ENCODE measurements at places on chromosomes 5 and 9.
A peak's percentile ranks its signal among the peaks of the same experiment; 100 is the strongest.

DNA sequence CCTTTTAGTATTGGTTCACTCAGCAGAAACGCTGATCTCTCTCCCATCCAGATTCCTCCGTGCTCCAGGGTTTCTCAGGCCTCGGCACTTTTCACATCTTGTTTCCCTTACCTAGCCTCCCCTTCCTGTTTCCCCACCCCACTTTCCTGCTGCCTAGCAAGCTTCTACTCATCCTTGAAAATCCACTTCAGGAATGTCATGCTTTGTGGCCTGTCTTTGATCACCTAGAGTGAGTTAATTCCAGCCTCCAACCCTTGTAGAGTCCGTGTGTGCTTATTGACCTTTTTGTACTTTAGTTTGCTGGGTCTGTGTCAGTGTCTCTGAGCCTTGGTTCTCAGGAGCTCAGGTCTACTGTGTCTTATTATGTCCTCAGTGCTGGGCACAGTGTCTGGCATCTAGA, 116.6 kb downstream of the AOPEP start:
- no peak for DNase-seq

DNA sequence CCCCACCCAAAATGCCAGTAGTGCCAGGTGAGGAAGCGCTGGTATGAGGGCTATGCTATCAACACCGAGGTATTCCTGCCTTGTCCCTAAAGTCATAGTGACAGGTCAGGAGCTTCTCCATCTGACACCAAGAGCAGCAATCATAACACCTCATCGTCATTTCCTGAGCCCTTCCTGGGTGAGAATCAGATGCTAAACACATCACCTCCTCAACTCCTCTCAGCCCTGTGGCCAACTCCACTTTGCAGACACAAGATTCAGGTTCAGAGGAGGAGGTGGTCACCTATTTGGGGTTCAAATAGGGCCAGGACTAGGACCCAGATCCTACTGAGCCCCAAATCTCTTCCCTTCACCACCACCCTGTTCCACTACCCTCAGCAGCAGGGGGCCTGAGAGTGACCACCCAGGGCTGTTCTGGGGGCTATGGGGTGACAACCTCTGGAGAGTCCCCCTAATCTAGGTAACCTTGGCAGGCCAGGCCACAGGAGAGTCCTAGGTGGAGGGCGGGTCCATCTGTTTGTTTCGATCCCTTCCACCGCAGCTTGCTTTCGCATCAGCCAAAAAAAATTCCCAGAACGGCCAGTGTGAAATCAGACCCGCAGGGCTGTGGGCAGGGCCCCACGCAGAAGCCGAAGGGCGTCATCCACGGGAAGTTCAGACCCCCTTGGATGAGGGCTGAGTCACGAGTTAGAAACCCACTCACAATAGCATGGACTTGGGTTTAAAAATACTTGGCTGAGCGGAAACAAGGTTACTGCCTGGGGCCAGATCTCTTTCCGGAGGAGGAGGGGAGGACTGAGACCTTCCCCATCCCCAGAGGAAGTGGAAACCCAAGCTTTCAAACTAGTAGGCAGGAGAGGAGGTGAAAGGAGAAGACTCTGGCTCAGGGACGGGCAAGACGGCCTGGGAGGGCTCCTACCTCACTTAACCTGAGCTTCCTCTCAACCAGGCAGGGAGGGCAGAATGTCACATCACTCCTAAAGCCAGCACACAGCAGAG, 8.7 kb downstream of the STK10 start:
- DNase-seq: no peak

GRCh38 chr5:130868186-130868840, 296.7 kb downstream of the HINT1 start:
- DNase-seq: no peak

DNA sequence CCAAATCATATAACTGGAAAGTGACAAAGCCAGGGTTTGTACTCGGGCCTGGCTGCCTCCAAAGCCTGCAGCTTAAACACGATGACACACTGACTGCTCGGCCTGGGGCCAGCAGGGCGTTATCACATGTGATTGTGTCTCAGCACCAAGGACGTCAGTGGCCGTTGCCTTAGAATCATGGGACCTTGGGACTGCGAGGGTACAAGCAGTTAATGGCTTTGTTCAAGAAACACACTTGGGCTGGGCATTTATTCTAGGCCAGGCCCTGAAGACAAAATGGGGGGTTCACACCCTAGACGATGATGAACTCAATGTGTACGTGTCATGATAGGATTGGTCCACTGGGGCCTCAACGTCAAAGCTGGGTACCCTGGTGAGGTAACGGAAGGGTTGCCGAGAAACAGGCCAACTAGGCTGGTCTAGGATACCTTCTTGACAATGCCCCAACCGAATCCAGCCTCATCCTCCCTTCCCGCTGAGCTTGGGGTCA, 13.0 kb downstream of the SH3PXD2B start:
- DNase-seq: no peak

GRCh38 chr9:90095682-90096081, 490.9 kb downstream of the GADD45G start:
- DNase-seq: no peak

GRCh38 chr9:113772121-113772810, 103.8 kb upstream of the ZNF618 start:
- DNase-seq: no peak

- DNase-seq: no peak
Measured at GRCh38 chr5:3858524-3858923, 262.9 kb downstream of the IRX1 start.

- no peak for DNase-seq
Measured at GRCh38 chr5:98827161-98827560, 53.7 kb downstream of the RGMB start.

- no peak for DNase-seq
Measured at GRCh38 chr9:133978226-133978898, 13.8 kb downstream of the VAV2 start.

GRCh38 chr5:134103397-134103796, 11.1 kb upstream of the TCF7 start:
- DNase-seq: no peak

DNA sequence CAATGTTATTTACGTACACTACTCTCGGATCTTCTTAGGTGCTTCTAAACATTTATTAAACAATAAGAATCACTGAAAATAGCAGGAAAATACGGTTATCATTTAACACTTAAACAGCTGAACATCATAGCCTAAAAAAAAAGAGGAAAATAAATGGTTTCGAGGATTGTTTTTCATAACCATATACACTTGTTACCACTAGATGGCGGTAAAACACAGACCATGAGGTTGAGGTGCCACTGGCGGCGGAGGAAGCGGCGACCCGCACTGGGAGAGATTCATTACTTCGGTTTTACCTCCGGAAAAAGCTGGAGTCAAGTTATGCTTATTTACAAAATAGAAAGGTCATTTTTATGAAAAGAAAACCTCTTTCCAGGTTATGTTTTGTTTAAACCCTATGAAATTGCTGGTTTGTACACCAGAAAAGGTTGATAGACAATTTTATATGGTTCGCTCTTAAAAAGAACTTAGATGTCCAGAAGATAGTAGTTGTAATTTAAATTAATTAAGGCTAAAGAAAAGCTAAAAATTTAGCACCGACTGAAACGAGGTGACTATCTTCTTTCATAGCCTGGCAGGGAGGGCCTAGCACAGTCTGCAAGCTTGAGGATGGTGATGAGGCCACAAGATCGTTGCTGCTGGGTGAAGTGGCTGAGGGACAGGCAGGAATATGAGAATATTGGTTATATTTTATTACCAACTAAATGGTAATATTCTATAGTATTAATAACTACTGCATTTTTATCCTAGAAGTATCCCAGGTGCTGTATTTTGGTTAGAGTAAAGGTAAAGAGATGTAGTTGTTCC, 605.7 kb downstream of the RAB3C start:
- peak; percentile 43 for DNase-seq

DNA sequence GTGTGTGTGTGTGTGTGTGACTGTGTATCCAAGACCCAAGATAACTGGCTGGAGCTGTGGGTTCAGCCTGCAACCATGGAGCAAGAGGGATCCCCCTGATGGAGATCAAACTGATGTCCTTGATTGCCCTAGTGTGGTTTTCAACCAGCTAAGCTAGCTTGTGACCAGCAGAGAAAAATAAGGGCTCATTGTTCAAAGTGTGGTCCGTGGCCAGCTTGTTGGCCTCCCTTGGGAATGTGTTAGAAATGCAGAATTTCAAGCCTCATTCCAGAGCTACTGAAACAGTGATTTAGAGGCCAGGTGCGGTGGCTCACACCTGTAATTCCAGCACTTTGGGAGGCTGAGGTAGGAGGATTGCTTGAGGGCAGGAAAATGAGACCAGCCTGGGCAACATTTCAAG, 79.9 kb downstream of the ACER2 start:
- no peak for DNase-seq

DNA sequence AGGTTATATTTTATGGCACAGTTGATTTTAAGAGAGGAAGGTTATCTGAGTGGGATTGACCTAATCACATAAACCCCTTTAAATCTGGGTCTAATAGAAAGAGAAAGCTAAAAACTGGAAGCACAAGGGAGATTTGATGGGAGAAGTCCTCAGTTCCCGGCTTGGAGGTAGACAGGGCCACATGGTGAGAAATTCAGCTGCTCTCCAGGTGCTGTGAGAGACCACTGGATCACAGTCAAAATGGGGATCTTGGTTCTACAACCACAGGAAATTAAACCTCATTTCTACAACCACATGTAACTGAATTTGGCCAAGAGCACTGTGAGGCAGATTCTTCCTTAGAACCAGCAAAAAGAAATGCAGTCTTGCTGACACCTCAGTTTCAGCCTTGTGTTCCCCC, 2352.7 kb downstream of the MAT2B start:
- no peak for DNase-seq

DNA sequence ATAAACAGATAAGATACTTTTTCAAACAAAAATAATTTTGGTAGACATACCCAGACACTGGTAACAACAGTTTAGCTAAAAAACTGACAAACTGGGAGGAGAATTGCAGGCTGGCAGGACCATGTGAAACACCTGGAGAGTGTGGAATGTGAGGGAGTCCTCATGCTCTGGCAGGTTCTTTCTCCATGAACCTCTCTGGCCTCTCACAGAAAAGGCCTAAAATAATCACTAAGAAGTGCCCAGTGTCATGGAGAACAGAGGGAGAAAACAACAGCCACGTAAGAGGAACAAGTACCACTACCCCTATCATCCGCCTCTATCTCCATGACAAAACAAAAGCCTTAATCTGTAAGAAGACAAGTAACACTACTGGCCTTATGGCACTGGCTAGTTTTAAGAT, 1227.5 kb upstream of the CDH9 start:
- DNase-seq: no peak

GRCh38 chr9:13410566-13411031, 131.1 kb upstream of the MPDZ start:
- DNase-seq: no peak

DNA sequence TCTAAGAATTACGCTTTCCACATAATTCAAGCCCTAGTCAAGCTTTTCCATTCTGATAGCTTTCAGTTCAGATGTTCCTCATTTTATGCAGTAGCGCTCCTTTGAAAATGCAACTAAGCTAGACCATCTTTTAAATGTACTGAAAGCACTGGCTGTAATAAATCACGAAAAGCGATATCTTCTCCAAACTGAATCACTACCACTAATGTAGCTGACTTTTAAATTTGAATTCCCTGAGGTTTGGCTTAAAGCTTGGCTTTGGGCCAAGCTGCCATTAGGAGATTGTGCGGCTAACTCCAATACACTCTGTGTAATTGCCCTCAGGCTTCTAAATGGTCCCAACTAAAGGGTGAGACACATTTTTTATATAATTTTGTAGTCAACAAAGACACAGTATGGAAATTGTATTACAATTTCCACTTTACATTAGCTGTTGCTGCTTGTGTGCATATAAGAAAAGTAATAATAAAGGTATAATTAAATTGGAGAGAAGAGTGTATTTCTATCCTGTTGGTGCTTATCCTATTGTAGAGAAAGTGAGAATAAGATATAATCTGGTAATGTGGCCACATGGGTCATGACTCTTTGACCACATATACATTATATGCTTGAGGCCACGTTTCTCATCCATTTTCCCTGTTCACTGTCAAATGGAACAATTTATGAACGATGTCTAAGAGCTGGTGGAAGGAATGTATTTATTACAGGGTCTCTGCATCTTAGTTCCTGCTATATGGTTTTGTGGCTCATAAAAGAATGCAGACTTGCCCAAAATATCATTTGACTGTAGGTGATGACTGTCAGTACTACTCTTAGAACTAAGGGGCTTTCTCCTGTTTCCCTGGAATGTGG, 118.7 kb upstream of the TAF11L2 start:
- DNase-seq: no peak

GRCh38 chr9:89558948-89559347, 45.9 kb upstream of the GADD45G start:
- DNase-seq: no peak

DNA sequence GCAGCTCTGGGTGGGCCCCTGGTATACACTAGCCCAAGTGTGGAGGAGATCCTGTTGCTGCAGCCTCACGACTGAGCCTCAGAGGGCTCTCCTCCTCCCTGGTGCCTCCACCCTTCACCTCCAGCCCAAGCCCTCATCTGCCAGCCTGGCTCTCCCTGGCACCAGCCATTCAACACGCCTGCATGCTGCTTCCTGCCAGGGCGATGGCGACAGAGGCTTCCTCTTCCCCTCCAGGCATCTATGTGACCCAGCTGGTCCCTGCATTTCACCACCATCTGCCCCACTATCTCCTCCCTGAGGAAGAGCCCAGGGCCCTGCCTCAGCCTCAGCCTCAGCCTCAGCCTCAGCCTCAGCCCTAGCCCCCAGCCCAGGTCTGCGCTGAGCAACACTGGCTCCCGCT, 54.8 kb upstream of the ANGPTL2 start:
- DNase-seq: no peak

DNA sequence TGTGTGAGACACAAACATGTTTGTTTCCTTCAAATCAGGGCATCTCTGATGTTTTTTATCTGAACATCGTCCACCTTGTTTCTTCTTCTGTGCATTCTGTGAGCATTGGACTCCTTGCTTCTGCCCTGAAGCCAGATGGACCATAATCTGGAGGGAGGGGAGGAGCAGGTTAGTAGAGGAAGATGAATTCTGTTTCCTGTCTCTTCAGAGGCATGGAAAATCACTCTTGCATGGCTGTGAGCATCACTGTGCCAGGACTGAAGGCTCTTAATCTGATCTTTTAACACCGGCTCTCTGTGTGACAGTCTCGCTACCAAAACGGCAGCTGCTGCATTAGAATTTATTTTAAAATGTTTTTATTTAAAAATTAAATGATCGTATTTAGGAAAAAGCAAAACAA, 43.3 kb downstream of the TLE4 start:
- no peak for DNase-seq

- no peak for DNase-seq
Measured at GRCh38 chr9:81394881-81395675, 294.3 kb downstream of the TLE1 start.

DNA sequence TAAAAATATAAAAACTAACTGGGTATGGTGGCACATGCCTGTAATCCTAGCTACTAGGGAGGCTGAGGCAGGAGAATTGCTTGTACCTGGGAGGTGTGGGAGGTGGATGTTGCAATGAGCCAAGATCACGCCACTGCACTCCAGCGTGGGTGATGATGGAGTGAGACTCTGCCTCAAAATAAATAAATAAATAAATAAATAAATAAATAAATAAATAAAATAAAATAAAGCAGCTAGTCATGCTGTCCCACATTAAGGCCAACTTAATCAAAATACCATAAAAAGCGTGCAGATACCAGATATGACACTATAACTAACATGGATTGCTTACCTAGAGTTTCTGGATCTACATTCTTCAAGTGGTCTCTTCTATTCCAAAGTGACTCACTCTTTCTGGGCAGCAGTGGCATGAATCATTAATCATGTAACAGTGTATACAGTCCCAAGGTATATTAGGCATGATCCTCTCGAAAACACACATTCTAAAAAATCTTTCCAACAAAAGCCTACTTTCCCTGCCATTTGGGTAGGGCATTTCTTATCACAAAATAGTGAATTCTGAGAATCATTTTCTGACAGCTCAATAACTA, 187.1 kb downstream of the ELAVL2 start:
- DNase-seq: no peak
